ENCODE measurements at places on chromosomes 12 and 14. TPM values are rescaled to one million over a fixed set of nuclear protein-coding genes. Genes with fewer than 3 reads are reported as not detected.

CLEC2D gene
- 22.7 TPM for total RNA-seq

KLHL28 gene
- total RNA-seq, result 15.1 TPM

DYNLL1 gene
- total RNA-seq, result 155 TPM

EMP1 gene
- 87.1 TPM for total RNA-seq

FIGNL2 gene
- 25.3 TPM for total RNA-seq

SLC6A15 gene
- total RNA-seq, result 3.8 TPM

GPHN gene
- total RNA-seq, result 15.9 TPM

GUCY2C gene
- not detected for total RNA-seq

CFAP251 gene
- 5.9 TPM for total RNA-seq

KRT6C gene
- total RNA-seq, result not detected

AHNAK2 gene
- 11.1 TPM for total RNA-seq

GALNT16 gene
- 0.70 TPM for total RNA-seq

RFX4 gene
- total RNA-seq, result 0.43 TPM

INSM2 gene
- total RNA-seq, result 0.29 TPM

RBP5 gene
- total RNA-seq, result 1.4 TPM

IRAK3 gene
- total RNA-seq, result 0.57 TPM

TCL1B gene
- total RNA-seq, result 0.24 TPM

WNT1 gene
- total RNA-seq, result 0.30 TPM

CLEC1B gene
- total RNA-seq, result not detected

IL31 gene
- total RNA-seq, result not detected

RNF212B gene
- not detected for total RNA-seq

SLC39A5 gene
- 1.00 TPM for total RNA-seq

SLC22A17 gene
- total RNA-seq, result 35.9 TPM

GPR132 gene
- total RNA-seq, result 0.66 TPM

DPY19L2 gene
- total RNA-seq, result 27.1 TPM

CDH24 gene
- total RNA-seq, result 9.4 TPM

KCNJ8 gene
- 4.7 TPM for total RNA-seq

DDX23 gene
- total RNA-seq, result 65.6 TPM

TAS2R14 gene
- 14.0 TPM for total RNA-seq

TCTN2 gene
- 15.3 TPM for total RNA-seq

NT5DC3 gene
- total RNA-seq, result 1.0 TPM

PELI2 gene
- total RNA-seq, result 18.3 TPM

VRTN gene
- total RNA-seq, result 0.43 TPM

FZD10 gene
- total RNA-seq, result 1.6 TPM

OVCH1 gene
- 0.09 TPM for total RNA-seq

CRADD gene
- 12.0 TPM for total RNA-seq

GOLT1B gene
- total RNA-seq, result 58.7 TPM

LUM gene
- total RNA-seq, result 13.9 TPM

RGS6 gene
- total RNA-seq, result 1.5 TPM

DIO2 gene
- 0.79 TPM for total RNA-seq

ALKBH2 gene
- 39.0 TPM for total RNA-seq

GTF2A1 gene
- 40.4 TPM for total RNA-seq

EXOC5 gene
- 73.6 TPM for total RNA-seq

ADAM21 gene
- 1.8 TPM for total RNA-seq

KCNC2 gene
- 1.2 TPM for total RNA-seq

BRI3BP gene
- total RNA-seq, result 2.6 TPM

SRRM4 gene
- total RNA-seq, result 0.24 TPM

IL22 gene
- not detected for total RNA-seq

Data from motor neuron (in vitro differentiated cells).